Stimulated activated CD8-positive, alpha-beta memory T cell treated with anti-CD3 and anti-CD28 coated beads, Interleukin-4, amount 100 ng/mL, for 24 hours (primary cell): ENCODE measurements at places on chromosomes 7 and 10.

DNA sequence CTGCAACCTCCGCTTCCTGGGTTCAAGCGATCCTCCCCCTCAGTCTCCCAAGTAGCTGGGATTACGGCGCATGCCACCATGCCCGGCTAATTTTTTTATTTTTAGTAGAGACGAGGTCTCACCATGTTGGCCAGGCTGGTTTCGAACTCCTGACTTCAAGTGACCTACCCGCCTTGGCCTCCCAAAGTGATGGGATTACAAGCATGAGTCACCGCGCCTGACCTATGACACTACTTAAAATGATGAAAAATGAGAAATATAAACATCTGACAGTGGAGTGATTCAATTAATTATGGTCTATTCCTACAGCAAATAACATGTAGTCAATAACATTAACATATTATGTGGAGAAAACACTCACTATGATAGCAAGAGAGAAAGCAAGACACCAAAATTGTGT is 2.2 kb downstream of the BRAT1 start:
- no peak for DNase-seq

DNA sequence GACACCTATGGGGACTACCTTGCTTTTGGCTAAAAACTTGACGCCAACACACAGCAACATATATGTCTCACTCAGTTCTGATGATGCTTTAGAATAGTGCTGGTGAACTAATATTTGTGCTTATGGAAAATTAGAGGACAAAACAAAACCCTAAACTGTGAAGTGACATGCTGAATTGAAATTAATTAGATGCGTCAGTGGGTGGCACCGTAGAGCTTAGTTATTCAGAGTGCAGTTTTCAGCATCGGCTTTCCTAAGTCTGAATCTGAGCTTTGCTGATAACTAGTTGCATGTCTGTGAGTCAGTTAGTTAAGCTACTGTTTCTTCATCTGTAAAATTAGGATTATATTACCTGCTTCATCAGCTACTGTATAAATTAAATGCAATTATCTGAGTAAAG is 245.0 kb upstream of the SORCS1 start:
- no peak for DNase-seq

GRCh38 chr10:128487517-128487916 is 361.3 kb upstream of the MKI67 start:
- DNase-seq, result no peak

- DNase-seq, result no peak
Measured at GRCh38 chr7:129262324-129262723, 37.5 kb downstream of the AHCYL2 start.

GRCh38 chr7:3575753-3576531 is 274.9 kb downstream of the SDK1 start:
- no peak for DNase-seq

GRCh38 chr7:16564909-16565426 is 38.3 kb downstream of the LRRC72 start:
- no peak for DNase-seq

DNA sequence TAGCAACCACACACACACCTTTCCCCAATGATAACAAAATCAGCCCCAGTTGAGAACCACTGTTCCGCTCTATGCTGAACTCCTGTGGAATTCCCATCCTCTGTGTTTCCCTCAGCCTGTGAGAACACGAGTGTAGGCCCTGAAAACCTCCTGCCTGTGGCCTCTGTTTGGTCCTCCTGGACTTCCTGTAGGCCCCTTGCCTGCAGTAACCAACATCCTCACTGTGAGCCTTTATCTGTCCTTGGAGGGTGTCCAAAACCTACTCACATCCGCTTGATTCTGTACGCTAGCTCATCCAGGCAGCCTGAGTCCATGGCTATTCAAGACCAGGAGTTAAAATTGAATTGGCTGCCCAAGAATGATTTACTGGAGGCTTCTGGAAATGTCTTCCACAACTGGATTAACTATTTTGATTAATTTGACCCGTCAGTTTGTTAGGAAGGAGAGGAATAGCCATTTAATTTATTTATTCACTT is 149.8 kb downstream of the AKR1D1 start:
- no peak for DNase-seq

- DNase-seq, result no peak
Measured at GRCh38 chr7:134428942-134429341, 30.0 kb downstream of the AKR1B1 start.

DNA sequence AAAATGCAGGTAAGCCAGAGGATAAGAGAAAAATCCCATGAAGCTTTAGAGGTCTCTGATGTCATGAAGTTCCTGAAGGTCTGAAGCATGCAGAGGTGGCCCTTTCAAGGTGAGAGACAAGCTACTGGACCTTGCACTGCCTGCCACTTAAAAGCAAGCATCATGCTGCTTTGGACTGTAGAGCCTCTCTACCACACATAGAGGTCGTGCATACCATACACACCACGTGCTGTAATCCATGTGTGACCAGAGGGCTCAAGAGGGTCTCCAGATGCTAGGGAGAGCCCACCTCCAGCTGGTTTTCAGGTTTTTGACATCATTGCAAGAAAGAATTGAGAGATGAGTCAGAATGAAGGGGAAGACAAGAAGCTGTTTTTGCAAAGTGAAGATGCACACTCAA is 436.4 kb downstream of the TCERG1L start:
- no peak for DNase-seq

DNA sequence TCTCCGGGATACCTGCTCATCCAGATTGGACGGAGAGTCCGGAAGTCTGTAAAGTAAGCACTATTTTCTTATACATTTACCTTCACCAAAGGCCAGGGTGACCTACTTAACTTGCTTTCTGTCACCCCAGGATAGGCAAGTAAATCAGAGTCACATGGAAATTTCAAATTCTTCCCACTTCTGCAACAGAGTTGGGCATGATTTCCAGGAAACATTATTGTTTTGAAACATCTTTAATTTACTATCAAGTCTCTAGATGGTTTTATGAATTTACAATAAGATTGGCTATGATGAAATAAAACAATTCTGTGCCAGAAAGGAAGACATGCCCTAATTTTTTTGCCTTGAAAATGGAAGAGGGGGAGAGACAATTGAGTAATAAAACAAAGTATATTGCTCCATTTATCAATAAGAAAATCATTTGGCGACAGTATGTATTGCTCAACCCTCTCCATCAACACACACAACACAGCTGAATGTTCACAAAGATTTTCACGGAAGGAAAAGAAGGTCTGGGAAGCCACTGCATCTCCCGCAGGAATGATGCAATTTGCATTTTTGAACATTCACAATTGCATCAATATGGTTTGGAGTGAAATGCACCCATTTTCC is 702.8 kb downstream of the PARD3 start:
- no peak for DNase-seq

- no peak for DNase-seq
Measured at GRCh38 chr7:92730808-92731207, 105.6 kb downstream of the CDK6 start.

GRCh38 chr7:44375926-44376342 is 50.5 kb upstream of the CAMK2B start:
- DNase-seq, result no peak

DNA sequence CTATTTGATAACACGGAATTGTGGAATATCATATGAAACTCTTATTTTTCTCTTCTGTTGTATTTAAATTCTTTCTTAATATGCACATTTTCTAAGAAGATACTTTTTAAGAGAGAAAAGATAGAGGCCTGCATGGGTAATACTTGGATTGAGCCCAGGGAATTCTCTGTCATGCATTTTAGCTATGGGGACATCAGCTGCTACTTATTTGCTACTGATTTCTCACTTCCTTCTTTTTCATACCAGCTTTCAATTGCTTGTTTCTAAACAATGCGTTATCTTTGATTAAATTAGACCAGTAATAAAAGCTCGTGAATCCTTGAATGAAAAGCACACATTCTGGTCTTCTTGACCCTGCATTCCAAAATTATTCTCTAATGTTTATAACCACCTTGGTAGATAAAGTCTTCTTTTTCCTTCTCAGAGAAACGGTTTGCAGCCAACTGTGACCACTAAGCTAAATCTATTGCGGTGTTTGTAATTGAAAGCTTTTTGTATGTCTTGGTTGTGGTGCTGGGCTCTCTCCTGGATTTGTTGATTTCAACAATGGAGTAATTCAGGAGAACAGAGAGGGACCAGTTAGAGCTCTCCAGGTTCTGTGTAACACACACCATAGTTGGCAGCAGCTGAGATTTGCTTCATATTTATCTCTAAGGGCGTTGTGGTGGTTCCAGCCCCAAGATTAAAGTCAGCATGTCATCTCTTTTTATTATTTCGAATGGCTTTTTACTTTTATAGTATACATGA is 139.3 kb downstream of the PPP1R9A start:
- DNase-seq, result no peak

GRCh38 chr7:156559001-156559400 is 81.6 kb upstream of the RNF32 start:
- no peak for DNase-seq

GRCh38 chr7:90771281-90771680 is 175.2 kb downstream of the CDK14 start:
- DNase-seq, result no peak

DNA sequence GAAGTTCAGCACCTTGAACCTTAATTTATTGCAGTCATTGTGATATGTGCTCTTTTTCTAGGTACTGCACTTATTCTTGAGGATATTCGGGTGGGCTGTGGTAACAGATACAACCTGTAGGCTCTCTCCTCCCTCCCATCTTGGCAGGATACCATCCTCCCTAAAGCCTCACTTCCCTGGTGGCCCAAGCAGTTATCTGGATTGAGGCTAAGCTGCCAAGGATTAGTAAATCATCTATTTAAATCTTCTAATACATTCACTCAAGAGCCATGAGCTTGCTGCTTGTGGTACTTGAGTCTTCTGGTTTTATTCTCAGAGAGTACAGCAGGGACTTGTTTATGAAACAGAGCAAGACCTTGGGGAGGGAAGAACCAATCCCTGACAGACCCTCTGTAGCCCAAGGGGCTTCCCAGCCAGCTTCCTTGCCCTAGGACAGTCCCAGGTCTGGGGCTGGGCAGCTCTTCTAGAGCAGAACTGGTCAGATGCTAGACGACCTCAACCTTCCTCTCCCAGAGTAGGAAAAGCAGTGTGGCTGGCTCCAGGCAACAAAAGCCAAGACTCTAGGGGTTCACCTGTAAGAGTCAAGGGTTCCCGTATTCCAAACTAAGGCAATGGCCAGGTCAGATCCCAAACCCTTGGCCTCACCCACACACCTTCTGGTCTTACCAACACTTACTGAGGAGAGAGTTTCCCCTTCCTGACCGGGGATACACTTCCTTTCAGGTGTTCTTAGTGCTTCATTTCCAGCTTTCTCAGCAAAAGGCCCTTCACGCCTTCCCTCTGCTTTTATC is 21.3 kb downstream of the WNT8B start:
- no peak for DNase-seq

GRCh38 chr10:122285506-122286444 is 14.7 kb downstream of the BTBD16 start:
- no peak for DNase-seq

GRCh38 chr7:154781369-154782303 is 221.3 kb downstream of the PAXIP1 start:
- DNase-seq, result no peak

GRCh38 chr7:80498481-80499349 is 13.1 kb downstream of the GNAT3 start:
- DNase-seq, result no peak

GRCh38 chr7:128963327-128963757 is 25.6 kb downstream of the IRF5 start:
- DNase-seq, result no peak

DNA sequence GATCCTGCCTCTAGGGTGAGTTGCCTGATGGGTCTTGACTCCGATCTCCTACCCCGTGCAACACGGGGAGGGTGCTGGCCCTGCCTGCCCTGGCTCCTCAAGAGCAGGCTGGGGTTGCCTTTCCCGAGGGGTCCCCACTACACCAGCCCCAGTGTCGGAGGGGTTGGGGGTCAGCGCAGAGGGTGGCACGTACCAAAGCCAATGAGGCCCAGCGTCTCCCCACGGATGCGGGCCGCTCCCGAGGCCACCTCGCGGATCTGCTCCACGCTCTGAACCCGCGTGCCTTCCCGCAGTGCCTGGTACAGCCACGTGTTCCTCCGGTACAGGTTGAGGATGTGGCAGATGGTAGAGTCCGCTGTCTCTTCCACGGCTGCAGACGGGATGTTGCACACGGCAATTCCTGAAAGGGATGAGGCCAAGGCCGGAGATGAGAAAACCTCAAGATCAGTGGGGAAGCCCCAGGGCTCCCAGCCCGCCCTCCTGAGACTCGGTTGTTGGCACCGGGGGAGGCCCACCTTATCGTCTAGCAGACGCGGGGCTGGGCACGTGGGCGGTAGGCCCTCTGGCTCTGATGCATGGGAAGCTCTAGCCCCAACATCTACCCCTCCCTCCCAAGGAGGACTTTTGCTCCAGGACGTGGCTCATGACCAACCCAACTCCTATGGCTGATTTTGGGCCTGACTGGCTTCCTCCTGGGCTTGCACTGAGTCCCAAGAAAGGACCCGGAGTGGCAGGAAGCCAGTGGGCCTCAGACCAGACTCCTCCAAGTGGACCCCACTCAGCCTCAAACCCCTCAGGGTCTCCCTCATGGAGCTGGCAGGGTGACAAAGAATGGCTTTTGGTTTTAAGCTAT is 56.1 kb downstream of the ZRANB1 start:
- DNase-seq, result no peak

DNA sequence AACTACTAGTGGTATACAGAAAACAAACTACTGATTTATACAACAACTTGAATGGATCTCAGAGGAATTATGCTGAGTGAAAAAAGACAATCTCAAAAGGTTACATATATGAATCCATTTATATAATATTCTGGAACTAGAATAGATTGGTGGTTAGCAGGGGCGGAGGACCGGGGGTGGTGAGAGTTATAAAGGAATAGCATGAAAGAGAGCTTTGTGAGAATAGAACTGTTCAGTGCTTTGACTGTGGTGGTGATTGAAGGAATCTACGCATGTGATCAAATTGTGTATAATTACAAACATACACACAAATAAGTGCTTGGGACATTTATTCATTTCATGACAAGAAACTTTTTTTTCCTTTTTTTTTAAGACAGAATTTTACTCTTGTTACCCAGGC is 19.6 kb downstream of the RAB19 start:
- DNase-seq, result no peak

- DNase-seq, result no peak
Measured at GRCh38 chr7:81005254-81005653, 86.4 kb upstream of the SEMA3C start.

GRCh38 chr10:113336549-113337130 is 216.2 kb upstream of the HABP2 start:
- DNase-seq, result no peak

- peak; percentile 55 for DNase-seq
Measured at GRCh38 chr7:155190688-155191087, 107.0 kb upstream of the INSIG1 start.

GRCh38 chr10:36097696-36098095 is 455.6 kb upstream of the FZD8 start:
- no peak for DNase-seq

GRCh38 chr7:151003572-151003971 is 12.8 kb downstream of the NOS3 start:
- no peak for DNase-seq

DNA sequence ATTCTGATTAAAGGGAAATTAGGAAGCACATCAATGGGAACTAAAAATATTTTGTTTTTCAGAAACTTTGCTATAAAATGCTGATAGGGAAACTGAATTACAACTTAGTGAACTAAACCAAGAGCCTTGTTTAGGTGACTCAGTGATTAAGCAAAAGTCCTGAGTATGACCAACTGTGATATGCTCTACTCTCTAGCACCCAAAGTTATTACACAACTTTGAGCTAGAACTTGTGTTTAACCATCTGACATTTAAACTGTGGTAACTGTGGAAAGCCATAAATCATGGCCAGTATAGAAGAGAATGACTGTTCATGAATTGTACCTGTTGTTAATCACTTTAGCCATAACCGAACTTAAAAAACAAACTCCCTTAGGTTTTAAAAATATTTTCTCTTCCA is 127.4 kb downstream of the ZNF365 start:
- no peak for DNase-seq

- no peak for DNase-seq
Measured at GRCh38 chr10:27743012-27743876, 2.4 kb downstream of the MKX start.
